ENCODE measurements at places on chromosomes 2 and 18.

GRCh38 chr2:46490521-46491141, 11.3 kb downstream of the TMEM247 start:
- DNase-seq, result no peak

- DNase-seq, result no peak
Observed at GRCh38 chr2:56113382-56113975, 70.3 kb upstream of the CCDC85A start.

GRCh38 chr18:37568671-37569070, 3.1 kb upstream of the CELF4 start:
- no peak for DNase-seq

GRCh38 chr18:76357585-76358260, 137.3 kb downstream of the ZNF516 start:
- no peak for DNase-seq

DNA sequence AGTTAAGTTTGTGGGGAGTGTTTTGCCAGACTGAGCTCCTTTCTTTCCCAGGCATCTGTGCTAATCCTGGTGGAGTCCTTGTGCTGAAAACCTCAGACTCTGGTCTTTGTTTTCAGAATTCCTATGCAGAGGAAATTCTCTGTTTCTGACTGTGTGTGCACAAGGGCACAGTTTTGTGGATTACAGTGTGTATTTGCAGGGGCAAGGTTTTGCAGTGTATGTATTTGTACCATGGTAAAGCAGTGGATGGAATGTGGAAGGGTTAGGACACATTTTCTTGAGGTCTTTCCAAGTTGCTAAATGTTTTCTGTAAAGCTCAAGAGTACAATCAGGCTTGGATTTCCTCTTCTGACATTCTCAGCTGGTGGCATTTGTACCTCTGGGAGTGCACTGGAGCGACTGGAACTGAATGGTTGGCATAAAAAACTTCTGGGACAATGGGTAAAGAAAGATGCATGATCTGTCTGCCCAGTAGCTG, 139.5 kb upstream of the RND3 start:
- DNase-seq, result no peak

DNA sequence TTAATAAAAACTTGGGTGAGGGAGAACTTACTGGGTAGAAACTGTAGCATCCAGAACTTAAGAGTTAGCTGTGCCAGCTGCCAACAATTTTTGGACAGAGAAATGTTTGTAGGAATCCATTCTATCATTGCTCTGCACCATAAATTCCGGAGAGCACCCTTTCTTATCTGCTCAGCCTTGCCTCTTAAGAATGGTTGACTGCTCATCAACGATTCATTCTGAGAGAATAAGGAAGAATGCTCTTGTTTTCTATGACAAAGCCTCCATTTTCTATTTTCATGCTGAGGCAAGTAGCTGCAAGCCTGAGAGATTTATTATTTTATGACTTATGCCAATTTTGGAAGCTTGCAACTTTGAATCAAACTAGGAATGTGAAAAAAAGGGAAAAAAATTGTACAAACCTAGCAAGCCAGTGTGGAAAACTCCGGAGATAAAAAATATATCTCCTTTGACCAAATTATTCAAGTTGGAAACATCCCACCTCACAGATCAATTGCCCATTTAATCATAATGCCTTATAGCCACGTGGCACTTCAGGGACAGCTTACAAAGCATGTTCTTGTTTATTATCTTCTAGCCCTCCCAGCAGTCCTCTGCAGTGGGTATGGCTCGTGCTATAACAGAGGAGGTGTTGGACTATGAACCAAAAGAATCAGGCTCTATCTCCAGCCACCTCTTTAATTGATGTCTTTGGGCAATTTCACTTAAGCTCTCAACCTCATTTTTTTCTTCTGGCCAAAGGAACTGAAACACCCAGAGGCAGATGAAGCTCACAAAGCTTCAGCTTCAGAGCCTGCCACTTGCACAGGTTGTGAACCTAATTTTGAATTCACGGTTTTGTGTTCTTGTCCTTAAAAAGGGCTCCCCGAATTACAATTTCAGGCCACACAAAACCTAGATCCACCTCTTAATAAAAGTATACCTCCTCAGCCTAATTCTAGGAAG, 40.9 kb upstream of the ATL2 start:
- DNase-seq, result no peak

DNA sequence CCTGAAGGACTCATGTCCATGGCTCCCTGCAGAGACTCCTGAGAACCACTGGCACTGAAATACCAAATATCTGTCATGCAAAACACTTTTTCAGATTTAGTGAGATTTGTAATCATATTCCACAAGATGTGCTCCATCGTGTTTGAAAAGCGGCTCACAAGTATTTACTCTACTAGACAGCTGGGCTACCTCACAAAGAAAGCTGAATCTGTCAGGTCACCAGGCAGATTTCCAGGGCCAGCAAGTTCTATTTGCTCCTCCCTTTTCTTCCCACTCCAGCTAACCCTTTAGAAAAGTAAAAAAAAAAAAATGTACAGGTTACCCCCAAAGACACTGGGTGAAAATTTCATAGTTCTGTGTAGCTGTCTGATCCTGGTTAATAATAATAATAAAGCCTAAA, 22.9 kb downstream of the WIPF1 start:
- DNase-seq, result no peak

DNA sequence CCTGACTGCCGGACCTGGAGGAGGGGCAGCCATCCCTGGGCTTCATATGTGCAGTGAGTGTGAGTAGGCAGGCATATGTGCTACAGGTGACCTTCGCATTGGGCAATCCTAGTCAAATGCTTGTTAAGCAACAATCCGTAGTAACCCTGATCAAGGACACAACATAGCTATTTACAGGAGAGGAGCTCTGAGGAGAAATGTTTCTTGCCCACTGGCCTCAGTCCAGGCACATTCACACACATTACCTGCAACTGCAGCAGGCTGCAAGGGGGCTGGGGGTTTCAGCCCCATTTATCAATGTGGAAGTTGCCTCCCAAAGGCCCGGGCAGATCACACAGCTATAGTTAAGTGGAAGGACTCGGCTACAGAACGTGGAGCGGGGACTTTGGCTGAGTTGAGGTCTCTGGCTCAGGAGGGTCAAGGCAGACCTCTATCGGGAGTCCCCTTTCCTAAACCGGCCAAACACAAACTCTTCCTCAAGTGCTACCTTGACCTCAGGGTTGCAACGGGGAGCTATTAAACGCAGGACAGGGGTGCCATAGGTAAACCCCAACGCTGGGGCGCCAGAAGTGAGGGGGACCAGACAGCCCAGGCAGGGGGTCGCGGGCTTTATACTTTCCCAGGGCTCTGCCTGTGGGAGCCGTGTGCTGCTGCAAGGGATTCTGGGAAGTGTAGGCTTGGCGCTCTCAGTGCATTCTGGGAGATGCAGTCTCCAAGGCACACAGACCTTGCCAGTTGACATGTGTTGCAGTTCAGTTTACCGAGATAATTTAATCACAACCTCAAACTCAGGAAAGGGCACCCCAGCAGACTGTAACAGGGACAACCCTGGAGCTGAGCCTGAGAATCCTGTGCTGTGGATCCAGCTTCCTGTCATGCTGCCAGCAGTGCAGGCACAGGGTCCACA, 9.4 kb downstream of the KHK start:
- DNase-seq, result peak; percentile 56

DNA sequence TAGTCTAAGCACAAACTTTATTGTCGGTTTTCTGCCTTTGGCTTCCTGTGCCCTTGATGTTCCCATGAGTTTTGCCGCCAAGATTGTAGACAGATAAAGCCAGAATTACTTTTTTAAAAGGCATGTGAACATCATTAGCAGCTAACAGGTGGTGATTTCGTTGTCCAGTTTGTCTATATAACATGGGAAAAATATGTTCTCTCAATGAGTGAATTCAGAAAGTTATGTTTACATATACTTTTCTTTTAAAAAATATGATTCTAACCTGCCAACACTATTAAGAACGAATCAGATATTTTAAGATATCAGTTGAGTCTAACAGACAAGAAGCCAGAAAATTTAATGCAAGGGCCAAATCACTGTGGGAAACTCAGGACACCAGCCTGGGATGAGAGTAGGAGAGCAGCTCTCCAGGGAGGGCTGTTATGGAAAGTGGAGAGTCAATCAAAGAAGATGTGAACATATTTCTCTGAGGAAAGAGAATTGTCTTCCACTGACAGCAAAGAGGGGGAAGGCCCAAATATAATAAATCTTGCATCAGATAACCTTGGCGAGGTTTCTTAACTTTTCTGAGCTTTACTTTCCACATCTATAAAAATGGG, 311.3 kb downstream of the ARHGAP15 start:
- DNase-seq, result no peak

Data from HCEC 1CT (cell line).